A549 treated with dexamethasone at 1 μM for 4 hours (cell line): ENCODE measurements at places on chromosomes 5 and 9. TPM values are rescaled to one million over a fixed set of nuclear protein-coding genes. Genes with fewer than 3 reads are reported as not detected.

PLCXD3 gene
- total RNA-seq, result 0.09 to 0.22 TPM (median 0.20 TPM) in 5 replicates

RABL6 gene
- 58.8 to 88.7 TPM (median 79.5 TPM) in 5 replicates for total RNA-seq

PCDHGC5 gene
- 0.03 TPM in 1 of 5 replicates, not detected in the others for total RNA-seq

FRMD3 gene
- 4.3 to 7.2 TPM (median 6.4 TPM) in 5 replicates for total RNA-seq

PCA3 gene
- not detected in 5 replicates for total RNA-seq

SPEF2 gene
- 1.2 to 2.6 TPM (median 2.0 TPM) in 5 replicates for total RNA-seq

MARCOL gene
- not detected in 5 replicates for total RNA-seq

FOXI1 gene
- total RNA-seq, result not detected in 5 replicates

C5orf52 gene
- not detected in 5 replicates for total RNA-seq

PDCD1LG2 gene
- total RNA-seq, result 0.08 to 0.25 TPM (median 0.18 TPM) in 5 replicates

PHYHD1 gene
- 0.08 to 0.42 TPM (median 0.38 TPM) in 5 replicates for total RNA-seq

RNF224 gene
- total RNA-seq, result 0.14 to 0.28 TPM (median 0.21 TPM) in 5 replicates

KIF12 gene
- total RNA-seq, result 0.99 to 2.3 TPM (median 1.7 TPM) in 5 replicates

COMMD10 gene
- 32.2 to 36.3 TPM (median 34.5 TPM) in 5 replicates for total RNA-seq

PTPN3 gene
- total RNA-seq, result 14.5 to 21.4 TPM (median 21.1 TPM) in 5 replicates

F12 gene
- total RNA-seq, result 14.4 to 21.3 TPM (median 19.4 TPM) in 5 replicates

TMEM8B gene
- total RNA-seq, result 2.1 to 4.5 TPM (median 3.6 TPM) in 5 replicates

BARX1 gene
- 8.3 to 12.5 TPM (median 11.2 TPM) in 5 replicates for total RNA-seq

GADD45G gene
- total RNA-seq, result 0.36 to 0.52 TPM (median 0.45 TPM) in 5 replicates

SGCD gene
- total RNA-seq, result 4.1 to 5.3 TPM (median 4.9 TPM) in 5 replicates

INSL4 gene
- total RNA-seq, result 14.0 to 17.1 TPM (median 15.9 TPM) in 5 replicates

TMEM171 gene
- total RNA-seq, result 4.3 to 5.6 TPM (median 4.9 TPM) in 5 replicates

SYK gene
- 0.02 to 0.16 TPM (median 0.05 TPM) in 5 replicates for total RNA-seq

IFNA13 gene
- total RNA-seq, result not detected in 5 replicates

PCDHB3 gene
- total RNA-seq, result 0.04 to 0.30 TPM (median 0.15 TPM) in 4 of 5 replicates, not detected in the other

HTR1A gene
- not detected in 5 replicates for total RNA-seq

AK8 gene
- 0.89 to 1.5 TPM (median 1.1 TPM) in 5 replicates for total RNA-seq

CCNI2 gene
- 0.06 to 0.12 TPM (median 0.08 TPM) in 5 replicates for total RNA-seq

FBXL17 gene
- total RNA-seq, result 4.8 to 8.7 TPM (median 7.5 TPM) in 5 replicates

EGFLAM gene
- total RNA-seq, result 0.18 to 0.47 TPM (median 0.20 TPM) in 5 replicates

ADGRD2 gene
- total RNA-seq, result not detected in 5 replicates

PCDHAC1 gene
- 1.5 to 2.7 TPM (median 2.2 TPM) in 5 replicates for total RNA-seq

KCNN2 gene
- 0.09 to 0.16 TPM (median 0.12 TPM) in 5 replicates for total RNA-seq

PCDHGC3 gene
- total RNA-seq, result 6.1 to 7.2 TPM (median 6.6 TPM) in 5 replicates

P4HA2 gene
- 43.6 to 56.5 TPM (median 49.4 TPM) in 5 replicates for total RNA-seq

TMEM252 gene
- total RNA-seq, result not detected in 5 replicates

DYNC2I2 gene
- 88.8 to 134 TPM (median 124 TPM) in 5 replicates for total RNA-seq

SLC46A2 gene
- not detected in 5 replicates for total RNA-seq

SLCO4C1 gene
- 0.02 TPM in 1 of 5 replicates, not detected in the others for total RNA-seq

FGF10 gene
- not detected in 5 replicates for total RNA-seq

ACER2 gene
- total RNA-seq, result 2.2 to 4.3 TPM (median 3.0 TPM) in 5 replicates

HSPA5 gene
- total RNA-seq, result 348 to 384 TPM (median 371 TPM) in 5 replicates

OBP2B gene
- total RNA-seq, result not detected in 5 replicates

SPINK6 gene
- total RNA-seq, result 0.27 to 1.4 TPM (median 0.39 TPM) in 5 replicates

FOXB2 gene
- total RNA-seq, result not detected in 5 replicates

NMUR2 gene
- 0.05 to 0.22 TPM (median 0.11 TPM) in 3 of 5 replicates, not detected in the others for total RNA-seq

NIM1K gene
- 0.09 to 0.27 TPM (median 0.26 TPM) in 5 replicates for total RNA-seq

ANGPTL2 gene
- 0.04 TPM in 1 of 5 replicates, not detected in the others for total RNA-seq

SLC36A3 gene
- not detected in 5 replicates for total RNA-seq

PJA2 gene
- 14.3 to 21.9 TPM (median 19.6 TPM) in 5 replicates for total RNA-seq

SLC22A4 gene
- total RNA-seq, result 4.8 to 6.3 TPM (median 5.4 TPM) in 5 replicates

TMC1 gene
- total RNA-seq, result 0.07 to 0.17 TPM (median 0.12 TPM) in 4 of 5 replicates, not detected in the other

GRIN1 gene
- 0.16 to 0.41 TPM (median 0.32 TPM) in 5 replicates for total RNA-seq

POU5F2 gene
- total RNA-seq, result 0.01 to 0.02 TPM (median 0.01 TPM) in 3 of 5 replicates, not detected in the others

GEMIN5 gene
- 19.0 to 26.6 TPM (median 22.5 TPM) in 5 replicates for total RNA-seq
